ENCODE measurements at places on chromosomes 5 and 9.

- no peak for DNase-seq
These were observed 373.4 kb downstream of the IRX2 start for GRCh38 chr5:2378108-2378507.

GRCh38 chr9:123389070-123389469, 33.1 kb downstream of the CRB2 start:
- DNase-seq, result no peak

DNA sequence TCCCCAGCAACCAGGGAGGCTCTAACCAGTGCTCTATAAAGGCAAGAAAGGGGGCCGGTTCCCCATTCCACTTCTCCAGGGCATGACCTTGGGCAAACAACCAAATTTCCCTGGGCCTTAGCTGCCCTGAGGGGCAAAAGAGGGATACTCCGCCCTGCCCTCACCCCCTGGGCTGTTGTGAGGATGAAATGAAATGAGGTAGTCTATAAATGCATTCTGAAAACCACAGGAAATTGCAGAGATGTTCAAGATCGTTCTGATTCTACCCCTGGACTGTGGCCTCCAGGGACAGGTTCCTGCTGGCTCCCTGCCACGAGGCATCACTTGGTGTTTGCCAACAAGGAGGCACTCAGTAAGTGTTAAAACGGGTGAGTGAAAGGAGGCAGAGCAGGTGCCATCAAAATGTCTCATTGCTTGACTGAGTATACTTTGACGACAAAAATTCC, 5.7 kb downstream of the RAPGEF1 start:
- no peak for DNase-seq

GRCh38 chr9:93128011-93128714, 5.9 kb downstream of the NINJ1 start:
- no peak for DNase-seq

- DNase-seq, result no peak
These were observed 76.7 kb downstream of the TRIM32 start for GRCh38 chr9:116763770-116764169.

DNA sequence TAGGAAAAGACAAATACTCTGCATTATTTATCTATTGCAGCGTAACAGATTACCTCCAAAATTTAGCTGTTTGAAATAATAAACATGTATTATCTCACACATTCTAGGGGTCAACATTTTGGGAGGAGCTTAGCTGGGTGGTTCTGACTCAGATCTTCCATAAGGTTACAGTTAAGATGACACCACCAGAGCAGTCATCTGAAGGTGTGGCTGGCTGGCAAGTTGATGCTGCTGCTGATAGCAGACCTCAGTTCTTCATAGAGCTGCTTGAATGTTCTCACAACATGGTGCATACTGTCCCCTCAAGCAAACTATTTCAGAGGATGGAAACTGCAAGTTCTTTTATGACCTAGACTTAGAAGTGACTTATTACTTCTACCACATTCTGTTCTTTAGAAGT, 146.3 kb upstream of the FSTL4 start:
- DNase-seq, result no peak

GRCh38 chr9:16683326-16683725, 187.1 kb downstream of the BNC2 start:
- DNase-seq, result no peak

DNA sequence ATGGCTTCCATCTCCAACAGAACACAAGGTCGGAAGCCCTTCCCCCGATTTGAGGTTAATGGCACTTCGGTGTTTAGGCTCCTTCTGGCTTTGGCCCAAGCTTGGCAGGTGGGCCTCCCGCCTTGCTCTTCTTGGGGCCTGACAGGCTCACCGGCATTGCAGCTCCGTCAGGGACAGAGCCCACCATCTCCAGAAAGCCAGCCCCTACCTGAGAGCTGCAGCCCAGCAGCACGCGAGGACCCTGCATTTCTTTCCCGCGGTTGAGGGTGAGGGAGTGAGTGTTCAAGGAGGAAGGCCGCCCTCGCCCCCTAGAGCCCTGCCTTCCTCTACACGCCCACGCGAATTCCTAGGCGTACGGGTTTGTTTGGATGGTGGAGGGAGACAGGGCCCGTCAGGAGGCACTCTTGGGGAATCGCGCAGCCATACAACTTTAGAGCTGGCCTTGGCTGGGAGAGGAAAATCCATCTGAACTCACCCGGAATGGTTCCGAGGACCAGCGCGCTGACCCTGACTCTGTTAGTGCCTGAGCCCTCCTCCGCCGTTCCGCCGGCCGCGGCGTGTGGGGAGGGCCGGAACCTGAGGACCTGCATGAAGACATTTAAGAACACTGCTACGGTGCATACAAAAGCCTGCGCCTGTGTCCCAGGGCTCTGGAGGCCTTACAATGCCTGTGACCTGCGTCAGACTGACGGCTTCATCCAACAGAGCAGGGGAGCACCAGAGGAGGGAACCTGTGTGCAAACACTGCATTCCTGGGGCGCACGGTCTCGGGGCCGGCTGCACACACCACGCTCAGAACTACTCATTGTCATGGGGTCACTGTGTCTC, 73.8 kb downstream of the MRPL36 start:
- no peak for DNase-seq

- DNase-seq, result no peak
These were observed 7.3 kb upstream of the CDC14B start for GRCh38 chr9:96626912-96627311.

- DNase-seq, result no peak
These were observed 2.3 kb downstream of the TUT7 start for GRCh38 chr9:86351880-86352279.

DNA sequence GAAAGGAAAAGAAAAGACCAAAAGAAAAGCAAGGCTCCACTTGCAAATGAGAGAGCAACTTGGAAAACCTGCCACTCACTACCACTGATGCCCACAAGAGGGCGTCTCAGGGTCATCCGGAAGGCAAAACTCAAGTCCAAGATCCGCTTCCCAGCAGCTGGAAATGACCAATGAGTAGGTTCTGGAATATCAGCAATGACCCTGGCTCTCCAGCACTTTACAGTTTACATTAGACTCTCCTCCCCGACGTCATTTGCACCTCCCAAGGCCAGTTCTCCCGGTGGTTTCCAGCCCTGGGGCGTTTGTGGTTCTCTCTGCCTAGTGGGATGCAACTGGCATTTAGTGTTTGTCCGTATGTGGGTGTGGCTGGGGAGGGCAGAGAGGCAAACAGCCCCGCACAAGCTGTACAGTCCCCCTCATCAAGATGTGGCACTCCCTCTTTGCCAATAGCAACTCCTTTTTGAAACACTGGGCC, 193.8 kb upstream of the ZNF618 start:
- DNase-seq, result no peak

- no peak for DNase-seq
These were observed 19.6 kb upstream of the RNF20 start for GRCh38 chr9:101514071-101514470.

DNA sequence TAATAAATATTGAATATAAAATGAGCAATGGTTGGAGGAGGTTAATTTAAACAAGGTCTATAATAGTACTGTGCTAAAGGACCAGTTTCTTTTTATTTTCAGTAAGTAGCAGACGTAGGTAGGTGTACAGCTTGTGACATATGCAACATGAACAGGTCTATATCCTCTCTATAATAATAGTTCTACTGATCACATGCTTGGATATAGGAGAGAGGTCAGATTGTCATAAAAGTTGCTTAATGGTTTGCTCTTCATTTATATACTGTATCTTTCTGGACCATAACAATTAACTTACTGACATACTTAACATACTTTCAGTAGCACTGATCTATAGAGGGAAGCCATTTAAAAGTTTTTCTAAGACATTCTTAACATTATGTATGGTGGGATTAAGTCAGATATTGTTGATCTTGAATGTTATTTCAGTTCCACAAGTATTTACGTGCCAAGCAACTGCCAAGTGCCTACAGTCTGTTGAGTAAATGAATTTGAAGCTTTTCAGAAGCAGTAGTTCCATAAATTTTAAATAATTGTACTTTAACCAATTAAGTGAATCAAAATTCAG, 68.0 kb downstream of the DENND4C start:
- DNase-seq, result no peak

GRCh38 chr9:5950261-5950660, 59.6 kb downstream of the MLANA start:
- no peak for DNase-seq

DNA sequence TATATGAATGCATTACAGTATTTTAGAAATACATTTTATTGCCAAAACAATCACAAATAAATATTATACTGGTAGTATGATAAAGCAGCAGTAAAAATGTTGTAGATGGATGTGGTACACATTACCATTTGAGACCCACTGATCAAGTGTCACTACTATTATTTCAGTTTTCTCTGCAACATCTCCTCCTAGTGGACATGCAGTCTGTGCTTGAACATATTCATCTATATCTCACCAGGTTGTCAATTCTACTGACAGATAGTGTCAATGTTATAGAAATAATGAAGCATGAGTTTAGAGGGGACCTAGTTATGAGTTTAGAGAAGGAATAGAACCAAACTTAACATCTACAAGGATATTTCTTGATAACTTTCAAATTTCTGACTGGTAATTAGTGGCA, 39.2 kb upstream of the ELOVL7 start:
- DNase-seq, result no peak

Data from stimulated activated CD8-positive, alpha-beta memory T cell treated with anti-CD3 and anti-CD28 coated beads, Interleukin-15, amount 100 ng/mL, for 48 hours (primary cell).